ENCODE measurements at places on chromosomes 12 and 14.

DNA sequence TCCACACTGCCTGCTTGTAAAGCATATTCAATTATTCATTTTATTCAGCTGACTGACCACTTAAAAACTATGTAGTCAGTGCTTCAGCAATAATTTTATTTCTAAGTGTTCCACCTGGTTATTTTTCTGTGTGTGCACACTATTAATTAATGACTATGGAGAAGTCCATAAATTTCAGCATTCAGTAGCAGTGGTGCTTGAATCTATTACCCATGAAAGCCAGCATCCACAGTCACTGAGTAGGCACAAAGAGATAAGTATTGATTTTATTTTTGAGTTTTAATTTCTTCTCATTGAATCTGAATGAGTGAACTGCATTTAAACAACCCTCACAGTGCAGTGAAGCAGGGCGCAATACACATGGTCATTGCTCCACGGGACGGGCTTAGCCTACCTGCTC, 643.1 kb downstream of the GALC start:
- DNase-seq, result no peak

GRCh38 chr12:3336606-3337311, 154.2 kb upstream of the PRMT8 start:
- no peak for DNase-seq

- DNase-seq, result no peak
Measured at GRCh38 chr14:104221071-104221625, 82.8 kb downstream of the KIF26A start.

GRCh38 chr14:101824339-101824727, 62.8 kb downstream of the PPP2R5C start:
- no peak for DNase-seq

- no peak for DNase-seq
Measured at GRCh38 chr14:55758796-55759195, 178.8 kb downstream of the KTN1 start.

- DNase-seq, result no peak
Measured at GRCh38 chr12:131242741-131243496, 289.2 kb downstream of the ADGRD1 start.

DNA sequence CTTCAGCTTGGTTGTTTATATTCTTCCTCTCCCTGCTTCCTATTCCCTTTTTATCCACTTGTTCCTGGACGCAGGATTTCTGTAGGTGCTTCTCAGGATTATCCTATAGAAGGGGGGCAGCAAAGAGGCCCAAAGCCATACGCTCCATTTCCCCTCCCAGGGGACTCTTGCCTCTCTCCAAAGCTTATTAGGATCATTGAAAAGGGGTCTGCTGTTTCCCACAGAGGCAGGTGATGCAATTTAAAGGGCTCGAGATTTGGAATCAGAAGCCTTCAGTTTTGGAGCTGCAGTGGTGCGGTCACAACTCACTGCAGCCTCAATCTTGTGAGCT, 31.5 kb upstream of the SYNDIG1L start:
- DNase-seq, result no peak

DNA sequence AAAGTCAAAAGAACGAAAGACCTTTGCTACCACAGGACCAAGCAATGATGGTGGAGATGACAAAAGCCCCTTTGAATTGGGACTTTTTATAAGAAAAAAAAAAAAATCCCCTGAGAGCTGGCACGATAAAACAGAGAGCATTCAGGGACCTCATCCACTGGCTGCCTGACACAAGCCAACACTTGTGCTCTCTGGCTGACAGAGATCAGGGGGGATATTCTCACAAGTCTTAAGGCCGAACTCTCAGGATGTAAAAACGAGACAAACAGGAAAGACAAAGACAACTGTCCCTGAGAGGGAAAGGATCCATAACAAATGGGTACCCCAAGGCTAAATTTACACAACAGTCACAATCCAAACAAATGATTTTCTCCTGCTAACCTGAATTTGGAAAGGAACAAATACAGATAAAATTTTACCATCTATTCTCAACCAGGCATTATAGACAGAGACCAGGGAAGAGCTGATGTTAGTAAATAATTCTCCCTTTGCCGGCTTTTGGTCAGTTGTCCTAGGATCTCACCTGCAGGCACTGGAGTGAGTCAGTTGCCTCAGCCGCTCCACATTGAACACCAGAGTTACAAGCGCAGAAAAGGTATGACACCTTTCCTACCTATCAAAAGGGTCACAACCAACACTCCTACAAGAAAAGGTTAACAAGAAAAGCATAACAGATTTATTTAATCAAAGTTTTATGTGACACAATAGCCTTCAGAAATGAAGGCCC, 37.9 kb upstream of the GARIN6 start:
- DNase-seq, result no peak

DNA sequence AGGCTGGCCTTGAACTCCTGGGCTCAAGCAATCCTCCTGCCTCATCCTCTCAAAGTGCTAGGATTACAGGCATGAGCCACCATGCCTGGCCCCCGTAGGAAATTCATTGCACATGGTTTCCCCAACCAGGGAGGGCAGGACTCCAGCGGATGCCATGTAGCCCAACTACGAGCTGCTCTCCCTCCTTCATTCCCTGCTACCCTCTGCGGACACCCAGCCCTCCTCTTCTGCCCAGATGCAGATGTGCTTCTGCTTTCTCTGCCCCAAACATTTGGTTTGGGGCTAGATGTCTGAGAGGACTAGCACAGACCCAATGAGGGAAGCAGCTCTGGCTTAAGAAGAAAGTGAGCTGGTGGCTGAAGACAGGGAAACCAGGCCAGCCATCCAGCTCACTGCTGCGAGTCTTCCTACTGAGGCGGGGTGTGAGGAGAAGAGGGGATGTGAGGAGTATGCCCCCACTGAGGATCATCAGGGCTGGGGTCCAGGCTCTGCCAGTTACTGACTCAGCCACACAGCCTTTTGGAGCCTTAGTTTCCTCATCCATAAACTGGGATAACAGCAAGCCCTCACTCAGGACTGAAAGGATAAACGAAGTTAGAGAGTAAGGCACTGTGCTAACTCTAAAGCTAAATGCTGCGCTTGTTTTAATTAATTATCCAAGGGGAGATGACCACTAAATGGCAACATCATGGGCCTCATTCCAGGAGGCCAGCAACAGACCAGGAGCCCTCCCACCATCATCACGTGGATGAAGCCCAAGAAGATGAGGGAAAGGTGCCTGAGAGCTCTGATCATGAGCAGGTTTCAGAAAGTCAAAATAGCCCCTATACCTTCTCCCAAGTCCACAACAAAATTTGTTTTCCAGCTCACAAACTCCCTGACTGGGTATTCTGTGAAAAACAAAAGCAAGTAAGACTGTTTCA, 10.9 kb downstream of the CTDSP2 start:
- no peak for DNase-seq

GRCh38 chr14:95649230-95649629, 37.0 kb upstream of the TCL1B start:
- no peak for DNase-seq

GRCh38 chr12:44812062-44812461, 64.1 kb downstream of the NELL2 start:
- DNase-seq, result no peak

- DNase-seq, result no peak
Measured at GRCh38 chr12:91825999-91826398, 319.6 kb downstream of the BTG1 start.

Data from muscle of back (tissue), 13 donors.